ENCODE measurements at places on chromosomes 13 and 19. TPM values are rescaled to one million over a fixed set of nuclear protein-coding genes. Genes with fewer than 3 reads are reported as not detected.

DNA sequence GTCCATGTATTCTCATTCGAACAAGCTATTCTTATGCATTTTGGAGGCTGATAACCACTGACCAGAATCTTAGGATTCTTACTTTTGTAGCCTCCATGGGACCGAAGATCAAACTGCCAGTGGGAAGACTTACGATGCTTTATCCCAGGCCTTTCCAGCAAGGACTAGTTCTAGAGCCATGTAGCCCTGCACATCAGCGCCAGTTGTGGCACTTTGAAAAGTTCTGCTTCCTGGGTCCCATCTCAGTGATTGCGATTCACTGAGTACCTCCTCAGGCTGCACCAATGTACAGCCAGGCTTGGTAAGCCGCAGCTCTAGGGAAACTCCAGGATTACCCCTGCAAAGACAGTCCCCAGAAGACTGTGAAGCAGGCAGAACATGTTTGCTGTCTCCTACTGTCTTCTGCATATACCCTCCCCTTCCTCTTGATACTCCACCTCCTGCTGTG, 18.9 kb upstream of the ENOX1 start:
- DNase-seq, result no peak

GRIN3B gene
- polyA plus RNA-seq, result 0.32 TPM

CCDC70 gene
- polyA plus RNA-seq, result not detected

DNA sequence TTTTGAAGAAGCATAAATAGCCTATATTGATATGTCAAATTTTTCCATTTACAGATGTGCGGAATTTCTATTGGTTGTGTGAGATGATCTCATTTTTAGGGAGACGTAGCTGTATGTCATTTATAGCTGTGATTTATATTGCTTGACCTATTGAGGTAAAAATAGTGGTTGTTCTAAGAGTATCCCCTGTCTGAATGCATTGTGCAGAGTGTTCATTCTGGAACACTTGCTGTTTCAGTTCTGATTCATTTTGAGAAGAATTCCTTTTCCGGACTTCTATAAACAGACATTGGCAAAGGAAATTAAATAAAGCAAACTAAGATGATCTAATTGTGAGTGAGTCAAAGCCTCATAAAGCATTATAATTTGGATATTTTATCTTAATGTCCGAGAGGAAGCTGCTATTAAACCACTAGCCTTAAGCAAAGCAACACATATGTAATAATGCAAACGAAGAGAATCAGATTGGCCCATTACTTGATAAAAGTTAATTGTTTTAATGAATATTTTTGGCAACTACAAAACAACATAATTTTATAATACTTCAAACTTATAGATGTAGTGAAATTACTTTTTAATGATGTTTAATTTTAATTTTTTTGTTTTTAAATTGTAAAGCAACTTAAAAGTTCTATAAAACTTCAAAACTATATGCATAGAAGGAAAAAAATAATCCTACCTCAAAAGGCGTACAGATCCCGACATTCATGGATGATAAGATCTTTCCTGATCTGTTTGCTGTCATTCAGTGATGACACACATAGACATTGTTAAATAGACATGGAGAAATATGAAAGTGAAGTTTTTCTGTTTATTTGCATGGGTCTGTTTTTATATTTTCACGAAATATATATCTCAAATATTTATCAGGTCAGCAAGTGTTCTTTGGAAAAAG, 942.6 kb upstream of the SLC10A2 start:
- DNase-seq, result peak; percentile 42

LCP1 gene
- polyA plus RNA-seq, result 0.06 TPM

DNA sequence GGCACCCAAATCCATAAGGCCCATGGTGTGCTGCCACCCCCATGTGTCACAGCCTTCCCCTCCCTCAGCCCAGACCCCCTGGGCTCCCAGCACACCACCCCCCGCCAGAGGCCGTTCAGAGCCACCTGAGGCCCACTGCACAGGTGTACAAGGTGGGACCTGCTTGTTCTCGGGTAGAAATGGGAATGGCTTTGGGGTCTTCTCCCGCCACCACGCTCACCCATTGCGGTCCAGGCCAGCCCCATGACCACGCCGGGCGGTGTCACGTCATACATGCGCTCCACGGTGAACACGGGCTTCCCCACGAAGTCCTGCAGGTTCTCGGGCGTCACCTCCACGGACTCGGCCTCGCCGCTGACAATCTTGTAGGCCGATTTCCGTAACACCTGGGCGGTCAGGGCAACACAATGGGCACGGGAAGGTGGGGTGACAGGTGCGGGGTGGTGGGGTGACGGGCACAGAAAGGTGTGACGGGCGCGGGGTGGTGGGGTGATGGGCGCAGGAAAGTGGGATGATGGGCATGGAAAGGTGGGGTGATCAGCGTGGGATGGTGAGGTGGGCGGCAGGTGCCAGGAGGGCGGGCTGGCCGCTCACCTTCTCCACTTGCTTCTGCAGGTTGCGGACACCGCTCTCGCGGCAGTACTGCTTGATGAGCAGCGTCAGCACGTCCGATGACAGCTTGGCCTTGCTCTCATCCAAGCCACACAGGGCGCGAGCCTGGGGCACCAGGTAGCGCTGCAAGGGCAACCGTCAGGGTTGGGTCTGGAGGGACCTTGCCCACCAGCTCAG, 4.3 kb downstream of the RPL36 start:
- no peak for DNase-seq

GRCh38 chr13:88800505-88800904, 1129.3 kb downstream of the SLITRK5 start:
- no peak for DNase-seq

APBA3 gene
- 12.4 TPM for polyA plus RNA-seq

KIR2DL1 gene
- not detected for polyA plus RNA-seq

Data from BJ (cell line).